Caki2 (cell line): ENCODE measurements at places on chromosomes 7 and 10. TPM values are rescaled to one million over a fixed set of nuclear protein-coding genes. Genes with fewer than 3 reads are reported as not detected.

Gene CAV2
- total RNA-seq, result 191 and 199 TPM in 2 replicates

Gene AKR1D1
- not detected in 2 replicates for total RNA-seq

Gene OIT3
- total RNA-seq, result not detected in 2 replicates

Gene TPK1
- total RNA-seq, result 31.0 and 37.9 TPM in 2 replicates

Gene GSAP
- 4.7 and 11.7 TPM in 2 replicates for total RNA-seq

Gene ATOH7
- not detected in 2 replicates for total RNA-seq

Gene AZGP1
- total RNA-seq, result 1.1 TPM in 1 of 2 replicates, not detected in the other

Gene AHR
- total RNA-seq, result 27.5 and 36.1 TPM in 2 replicates

Gene MYOF
- 67.0 and 83.1 TPM in 2 replicates for total RNA-seq

Gene MPP7
- 1.8 TPM in 1 of 2 replicates, not detected in the other for total RNA-seq

Gene NRCAM
- total RNA-seq, result 41.9 and 62.1 TPM in 2 replicates

Gene SH2B2
- 7.0 and 16.5 TPM in 2 replicates for total RNA-seq

Gene TUBAL3
- total RNA-seq, result not detected in 2 replicates

Gene PTER
- total RNA-seq, result 20.6 and 33.3 TPM in 2 replicates

Gene KNDC1
- total RNA-seq, result 0.90 and 1.1 TPM in 2 replicates

Gene RBP4
- 0.54 TPM in 1 of 2 replicates, not detected in the other for total RNA-seq

Gene STRIP2
- 1.7 and 1.9 TPM in 2 replicates for total RNA-seq

Gene BTBD16
- total RNA-seq, result 0.14 and 0.88 TPM in 2 replicates

Gene SYT15
- total RNA-seq, result not detected in 2 replicates

Gene SLC26A4
- total RNA-seq, result 0.88 TPM in 1 of 2 replicates, not detected in the other

Gene ZPBP
- not detected in 2 replicates for total RNA-seq

Gene FLNC
- total RNA-seq, result 0.12 TPM in 1 of 2 replicates, not detected in the other

Gene NSUN5
- 58.0 and 64.4 TPM in 2 replicates for total RNA-seq
